Caki2 (cell line): ENCODE measurements at places on chromosomes 7 and 10. TPM values are rescaled to one million over a fixed set of nuclear protein-coding genes. Genes with fewer than 3 reads are reported as not detected.

ANLN gene
- 109 and 111 TPM in 2 replicates for total RNA-seq

AIMP2 gene
- 114 and 138 TPM in 2 replicates for total RNA-seq

VWDE gene
- total RNA-seq, result 3.8 and 4.1 TPM in 2 replicates

MBLAC1 gene
- 0.52 and 2.5 TPM in 2 replicates for total RNA-seq

NDUFB8 gene
- total RNA-seq, result 132 and 185 TPM in 2 replicates

OPTN gene
- 22.0 and 33.1 TPM in 2 replicates for total RNA-seq

TAS2R5 gene
- 0.17 TPM in 1 of 2 replicates, not detected in the other for total RNA-seq

HECW1 gene
- total RNA-seq, result 14.0 and 35.3 TPM in 2 replicates

MSS51 gene
- total RNA-seq, result 0.41 TPM in 1 of 2 replicates, not detected in the other

COL13A1 gene
- not detected in 2 replicates for total RNA-seq

MAT1A gene
- 0.12 TPM in 1 of 2 replicates, not detected in the other for total RNA-seq

STK31 gene
- not detected in 2 replicates for total RNA-seq

BAG3 gene
- total RNA-seq, result 10.9 and 18.5 TPM in 2 replicates

IDI2 gene
- not detected in 2 replicates for total RNA-seq

PNLIPRP3 gene
- not detected in 2 replicates for total RNA-seq

SFRP4 gene
- 19.2 and 19.4 TPM in 2 replicates for total RNA-seq

ZNF398 gene
- 2.4 and 2.9 TPM in 2 replicates for total RNA-seq

VGF gene
- 0.14 and 0.74 TPM in 2 replicates for total RNA-seq

PTPRN2 gene
- 0.78 and 0.88 TPM in 2 replicates for total RNA-seq

NAT16 gene
- total RNA-seq, result not detected in 2 replicates

GRM3 gene
- total RNA-seq, result not detected in 2 replicates

PTF1A gene
- total RNA-seq, result not detected in 2 replicates

C10orf105 gene
- not detected in 2 replicates for total RNA-seq

FXYD4 gene
- not detected in 2 replicates for total RNA-seq

GIMAP7 gene
- not detected in 2 replicates for total RNA-seq

KIAA1549 gene
- 0.58 and 1.6 TPM in 2 replicates for total RNA-seq

EGFR gene
- 52.7 and 53.3 TPM in 2 replicates for total RNA-seq

LIPK gene
- total RNA-seq, result not detected in 2 replicates

TSPAN12 gene
- total RNA-seq, result 45.3 and 46.5 TPM in 2 replicates

SUGCT gene
- 6.8 and 9.7 TPM in 2 replicates for total RNA-seq

WEE2 gene
- total RNA-seq, result not detected in 2 replicates

SHLD2 gene
- total RNA-seq, result 17.0 and 20.0 TPM in 2 replicates

MYO1G gene
- not detected in 2 replicates for total RNA-seq

PLEKHA1 gene
- 42.6 and 58.2 TPM in 2 replicates for total RNA-seq

PGAM2 gene
- total RNA-seq, result not detected in 2 replicates

SLC37A3 gene
- total RNA-seq, result 72.7 and 133 TPM in 2 replicates

IDI1 gene
- total RNA-seq, result 105 and 123 TPM in 2 replicates

INA gene
- total RNA-seq, result not detected in 2 replicates

CYP3A5 gene
- total RNA-seq, result 0.49 and 6.0 TPM in 2 replicates

PLAC9 gene
- total RNA-seq, result not detected in 2 replicates

WNT8B gene
- not detected in 2 replicates for total RNA-seq

PNLIP gene
- not detected in 2 replicates for total RNA-seq

ARHGEF35 gene
- 3.1 and 4.8 TPM in 2 replicates for total RNA-seq

CXCL12 gene
- total RNA-seq, result 0.14 TPM in 1 of 2 replicates, not detected in the other

HOGA1 gene
- total RNA-seq, result 70.8 and 91.3 TPM in 2 replicates

AIFM2 gene
- 41.3 and 42.7 TPM in 2 replicates for total RNA-seq

PPP1R17 gene
- not detected in 2 replicates for total RNA-seq

TRIL gene
- 0.20 TPM in 1 of 2 replicates, not detected in the other for total RNA-seq

OR2A1 gene
- total RNA-seq, result not detected in 2 replicates

FEZF1 gene
- total RNA-seq, result not detected in 2 replicates

SAP25 gene
- not detected in 2 replicates for total RNA-seq

OPALIN gene
- not detected in 2 replicates for total RNA-seq

STAG3 gene
- not detected in 2 replicates for total RNA-seq

SPDYE16 gene
- total RNA-seq, result 2.2 TPM in 1 of 2 replicates, not detected in the other

NEUROG3 gene
- not detected in 2 replicates for total RNA-seq

CPVL gene
- not detected in 2 replicates for total RNA-seq
